NCI-H748 treated with DMSO at 0.1 percent for 48 hours (cell line): ENCODE measurements at places on chromosomes 1 and 21.

DNA sequence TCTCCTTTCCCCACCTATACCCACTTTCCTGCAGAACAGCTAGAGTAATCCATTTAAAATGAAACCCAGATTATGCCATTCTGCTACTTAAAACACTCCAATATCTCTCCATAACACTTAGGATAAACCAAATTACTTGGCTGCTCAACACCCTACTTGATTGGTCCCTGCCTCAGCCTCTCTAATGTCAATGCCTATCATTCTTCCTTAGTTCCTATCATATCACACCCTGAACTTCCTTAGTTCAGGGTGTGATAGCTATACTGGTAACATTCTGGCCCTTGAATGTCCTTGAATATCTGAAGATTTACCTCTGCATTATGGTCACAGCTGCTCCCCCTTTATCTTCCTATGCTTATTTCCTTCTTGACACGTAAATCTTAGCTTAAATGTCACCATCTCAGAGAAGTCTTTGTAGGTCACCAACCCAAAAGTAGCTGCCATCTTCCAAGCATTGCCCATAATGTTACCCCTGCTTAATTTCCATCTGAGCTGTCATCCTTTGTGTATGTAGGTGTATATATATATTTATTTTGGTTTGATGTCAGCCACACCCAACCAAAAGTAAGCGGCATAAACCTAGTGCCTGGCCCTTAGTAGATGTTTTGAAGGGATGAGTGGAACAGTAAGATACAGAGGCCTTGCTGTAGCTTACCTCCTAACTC is 379.8 kb downstream of the PTPRC start:
- DNase-seq = no peak

GRCh38 chr1:85815906-85816305 is 107.7 kb upstream of the ZNHIT6 start:
- no peak for DNase-seq

GRCh38 chr1:52544665-52545525 is 8.0 kb downstream of the TUT4 start:
- DNase-seq = no peak

- DNase-seq = no peak
These were observed 74.2 kb upstream of the FOXD3 start for GRCh38 chr1:63248216-63248615.

DNA sequence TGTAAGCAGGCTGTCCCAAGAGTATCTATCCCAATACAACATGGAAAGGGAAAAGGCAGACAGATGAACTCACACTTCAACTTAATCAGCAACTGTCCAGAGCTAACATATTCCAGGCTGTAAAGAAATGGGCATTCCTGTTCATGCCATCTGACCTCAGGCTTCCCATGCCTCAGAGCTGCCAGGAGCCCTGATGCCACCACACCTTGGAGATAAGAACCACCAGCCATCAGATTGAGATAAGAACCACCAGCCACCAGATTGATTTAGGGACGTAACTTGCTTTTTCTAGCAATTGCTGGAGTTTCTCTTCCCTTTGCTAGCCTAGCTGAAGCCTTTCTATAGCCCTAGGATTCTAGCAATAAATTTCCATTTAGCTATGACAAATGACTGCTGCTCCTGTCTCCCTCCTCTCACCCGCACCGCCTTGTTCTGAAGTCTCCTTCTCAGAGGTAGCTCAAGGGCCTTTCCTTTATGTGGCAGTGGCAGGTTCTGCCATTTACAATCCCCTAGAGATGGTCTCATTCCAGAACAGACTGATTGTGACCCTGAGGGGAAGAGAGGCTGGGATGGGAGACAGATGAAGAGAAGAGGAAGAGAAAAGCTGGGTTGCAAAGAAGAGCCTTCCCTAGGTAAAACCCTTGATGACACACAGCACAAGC is 88.0 kb upstream of the CTTNBP2NL start:
- no peak for DNase-seq

- DNase-seq = peak; percentile 15
These were observed 401 bp downstream of the ITLN1 start for GRCh38 chr1:160884579-160884978.

- DNase-seq = no peak
These were observed 124.8 kb downstream of the GALNT2 start for GRCh38 chr1:230191855-230192254.

DNA sequence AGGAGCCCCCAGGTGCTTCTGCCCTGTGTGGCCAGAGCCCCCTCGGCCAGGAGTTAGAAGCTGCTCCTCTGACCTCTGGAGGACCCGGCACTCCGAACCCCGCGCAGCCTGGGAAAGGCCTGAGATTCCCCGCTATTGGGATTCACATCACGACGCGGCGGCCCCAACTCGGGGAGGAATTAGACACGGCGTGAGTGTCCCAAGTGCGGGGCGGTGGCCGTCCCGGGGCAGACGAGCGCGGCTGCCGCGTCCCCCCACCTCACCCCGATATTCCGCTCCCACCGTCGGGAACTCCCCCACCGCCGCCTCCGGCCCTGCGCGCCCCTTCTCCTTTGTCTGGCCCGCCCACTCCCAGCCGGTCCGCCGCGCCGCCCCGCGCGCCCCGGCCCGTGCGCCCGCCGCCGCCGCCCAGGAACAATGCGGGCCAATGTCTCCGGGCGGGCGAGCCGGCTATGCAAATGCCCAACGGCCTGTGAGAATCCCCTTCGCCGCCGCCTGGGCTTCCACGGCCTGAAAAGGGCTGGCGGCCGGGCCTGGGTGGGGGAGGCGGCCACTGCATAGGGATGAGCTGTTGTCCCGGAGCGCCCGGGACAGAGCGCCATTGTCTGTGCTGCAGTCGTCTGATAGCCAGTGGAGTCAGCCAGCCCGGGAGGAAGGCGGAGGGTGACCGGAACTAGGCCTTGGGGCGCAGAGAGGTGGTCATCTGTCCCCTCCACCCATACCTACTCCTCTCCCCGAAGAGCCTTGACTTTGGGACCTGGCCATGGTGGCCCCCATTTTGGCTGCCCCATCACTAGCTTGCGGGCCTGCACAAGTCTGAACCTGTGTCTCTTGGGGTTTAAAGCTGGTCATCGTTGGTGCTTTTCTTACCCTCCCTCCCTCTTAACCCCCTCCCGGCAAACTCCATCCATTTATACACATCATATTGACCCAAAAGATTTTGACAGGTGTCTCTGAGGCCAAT is 19.4 kb downstream of the RHBG start:
- no peak for DNase-seq

GRCh38 chr21:44876849-44877575 is 3.5 kb upstream of the PTTG1IP start:
- no peak for DNase-seq

DNA sequence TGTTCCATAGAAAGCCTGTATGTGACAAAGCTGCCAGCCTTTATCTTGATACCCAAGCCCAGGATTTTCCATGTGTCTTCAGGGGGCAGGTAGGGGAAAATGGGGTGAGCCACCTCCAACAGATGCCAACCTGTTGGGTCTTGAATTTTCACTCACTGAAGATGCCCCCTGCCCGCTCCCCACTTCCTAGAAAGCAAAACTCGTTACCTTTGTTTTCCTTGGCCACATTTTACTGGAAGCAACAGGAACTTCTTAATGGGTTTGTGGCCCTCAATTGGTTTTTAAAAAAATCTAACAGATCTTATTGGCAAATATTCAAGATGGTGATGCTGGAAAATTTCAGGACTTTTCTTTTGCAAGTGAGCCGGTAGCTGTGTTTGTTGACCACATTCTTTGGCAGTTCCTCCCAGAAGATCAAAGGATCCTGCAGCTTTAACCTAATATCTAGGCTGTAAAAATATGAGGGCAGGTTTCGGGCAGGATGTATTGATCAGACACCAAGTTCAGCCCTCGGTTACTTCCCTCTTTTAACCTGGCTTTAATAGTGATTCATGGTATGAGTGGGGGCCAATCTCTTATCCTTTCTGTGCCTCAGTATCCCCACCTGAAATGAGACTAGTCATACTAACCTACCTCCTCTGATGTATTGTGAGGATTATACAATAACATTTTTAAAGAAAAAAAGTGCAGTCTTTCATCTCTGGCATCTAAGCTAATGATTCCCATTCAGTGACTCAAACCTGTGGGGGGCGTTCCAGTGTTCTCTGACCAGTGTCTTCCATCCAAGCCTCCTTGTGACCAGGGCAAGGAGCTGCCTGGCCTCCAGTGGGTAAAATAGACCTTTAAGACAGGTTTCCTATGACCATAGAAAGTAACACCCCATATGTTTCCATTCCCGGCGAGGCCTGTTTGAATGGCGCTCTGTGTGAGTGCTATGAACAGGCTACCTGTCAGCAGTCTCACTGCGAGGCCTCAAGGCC is 21.3 kb upstream of the GNPAT start:
- no peak for DNase-seq

DNA sequence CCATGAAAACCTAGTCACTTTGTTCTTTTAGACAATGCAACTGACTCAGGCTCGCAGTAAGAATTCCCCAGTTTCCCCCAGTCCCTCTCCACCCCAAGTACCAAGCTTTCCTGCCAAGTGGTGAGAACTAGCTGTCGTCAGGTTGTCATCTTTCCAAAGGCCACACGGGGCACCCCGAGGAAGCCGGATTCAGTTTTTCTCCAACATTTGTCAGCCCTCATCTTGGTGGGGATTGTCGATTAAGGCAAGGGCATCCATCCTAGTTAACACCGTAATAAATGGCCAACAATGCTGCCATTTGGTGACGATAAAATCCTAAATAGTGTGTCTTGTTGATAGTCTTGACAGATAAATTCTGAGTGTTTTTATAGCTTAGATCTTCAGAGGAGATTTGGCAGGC is 55.9 kb upstream of the PROX1 start:
- DNase-seq = no peak

DNA sequence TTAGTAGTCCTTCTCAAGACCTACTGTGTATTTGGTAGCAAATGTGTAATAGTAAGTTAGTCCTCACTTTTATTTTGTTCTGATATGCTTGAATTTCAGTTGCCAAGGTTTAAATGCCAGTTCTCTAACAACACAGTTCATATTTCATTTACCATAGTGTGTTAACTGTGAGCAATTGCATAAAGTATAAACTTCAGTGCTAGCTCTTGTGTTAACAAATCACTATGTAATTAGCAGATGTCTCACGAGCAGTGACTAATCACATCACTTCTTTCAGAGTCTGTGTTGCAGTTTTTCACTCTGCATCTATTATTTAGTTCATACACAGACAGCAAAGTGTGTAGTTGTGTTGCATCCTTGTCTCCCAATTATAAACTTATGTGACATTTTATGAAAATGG is 47.8 kb downstream of the ZMYM4 start:
- no peak for DNase-seq

DNA sequence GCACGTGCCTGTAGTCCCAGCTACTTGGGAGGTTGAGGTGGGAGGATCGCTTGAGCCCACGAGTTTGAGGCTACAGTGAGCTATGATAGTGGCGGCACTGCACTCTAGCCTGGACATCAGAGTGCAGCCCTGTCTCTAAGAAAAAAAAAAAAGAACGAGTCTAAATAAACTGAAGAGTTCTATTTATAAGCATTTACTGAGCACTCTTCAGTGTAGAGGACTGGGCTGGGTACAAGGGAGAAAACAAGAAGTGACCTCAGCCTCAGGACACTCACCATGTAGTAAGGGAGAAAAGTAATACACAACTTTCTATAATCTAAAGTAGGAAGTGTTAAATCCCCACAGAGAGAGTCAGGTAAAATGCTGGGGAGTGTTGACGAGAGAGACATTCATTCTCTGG is 35.0 kb downstream of the NAV1 start:
- DNase-seq = no peak

GRCh38 chr1:205283270-205284147 is 38.0 kb downstream of the NUAK2 start:
- no peak for DNase-seq

GRCh38 chr1:245258271-245258920 is 103.6 kb downstream of the KIF26B start:
- no peak for DNase-seq

DNA sequence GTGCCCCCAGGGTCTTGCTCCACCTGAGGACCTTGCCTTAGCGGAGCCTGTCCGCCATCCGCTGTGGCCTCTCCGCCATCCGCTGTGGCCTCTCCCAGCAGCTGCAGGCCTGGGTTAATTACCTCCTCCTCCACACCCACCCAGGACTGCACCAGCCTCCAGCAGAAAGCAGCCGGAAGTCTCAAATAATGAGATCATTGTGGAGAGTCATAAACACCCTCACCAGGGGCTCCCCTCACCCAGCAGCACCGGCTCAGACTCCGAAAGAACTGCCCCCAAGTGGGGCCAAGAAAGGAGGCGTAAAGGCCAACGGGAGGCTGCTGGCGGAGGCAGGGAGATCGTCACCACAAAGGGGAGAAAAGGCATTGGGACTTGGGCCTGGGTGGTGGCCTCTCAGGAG is 10.7 kb upstream of the GPR153 start:
- peak; percentile 37 for DNase-seq

DNA sequence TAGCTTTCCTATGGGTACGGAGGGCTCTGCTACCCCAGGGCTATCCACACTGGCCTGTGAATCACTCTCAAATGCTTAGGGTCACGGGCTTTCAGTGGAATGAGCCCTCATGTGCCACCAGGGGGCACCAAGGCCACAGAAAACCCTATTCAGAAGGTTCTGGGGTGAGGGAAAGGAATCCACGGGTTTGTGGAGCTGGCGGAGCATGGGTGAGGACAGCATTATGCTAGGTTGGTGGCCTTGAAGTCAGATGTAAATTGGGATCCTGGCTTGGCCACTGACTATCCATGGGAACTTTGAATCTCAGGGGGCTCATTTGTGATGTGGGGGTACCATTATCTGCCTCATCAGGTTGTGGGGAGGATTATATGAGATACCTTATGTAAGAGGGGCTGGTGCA is 5.1 kb upstream of the LAMTOR5 start:
- DNase-seq = peak; percentile 5

- DNase-seq = no peak
These were observed 441.6 kb downstream of the NCAM2 start for GRCh38 chr21:21439761-21440160.

DNA sequence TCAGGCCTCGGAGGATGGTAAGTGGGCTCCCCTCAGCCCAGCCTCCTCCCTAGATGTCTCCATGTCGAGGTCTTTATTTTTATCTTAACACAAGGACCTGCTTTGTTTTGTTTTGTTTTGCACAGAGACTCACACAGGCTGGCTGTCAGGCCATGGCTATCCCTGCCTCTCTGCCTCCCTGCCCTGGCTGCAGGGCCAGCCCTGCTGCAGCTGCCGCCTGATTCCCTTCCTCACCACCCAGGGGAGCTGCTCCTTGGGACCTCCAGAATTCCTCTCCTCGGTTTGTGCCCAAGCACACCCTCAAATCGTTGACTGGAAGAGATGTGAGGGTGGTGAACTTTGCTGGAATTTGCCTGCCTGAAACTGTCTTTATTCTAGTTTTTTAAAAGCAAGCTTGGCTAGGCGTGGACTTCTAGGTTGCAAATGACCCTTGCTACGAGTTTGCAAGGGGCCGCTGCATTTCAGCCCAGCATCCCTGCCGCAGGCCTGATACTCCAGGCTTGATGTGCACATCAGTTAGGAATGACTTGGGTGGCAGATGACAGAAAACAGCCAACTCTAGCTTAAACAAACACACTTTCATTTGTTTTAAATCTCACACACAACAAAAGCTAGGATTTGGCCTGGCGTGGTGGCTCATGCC is 37.1 kb downstream of the WNT9A start:
- DNase-seq = no peak

DNA sequence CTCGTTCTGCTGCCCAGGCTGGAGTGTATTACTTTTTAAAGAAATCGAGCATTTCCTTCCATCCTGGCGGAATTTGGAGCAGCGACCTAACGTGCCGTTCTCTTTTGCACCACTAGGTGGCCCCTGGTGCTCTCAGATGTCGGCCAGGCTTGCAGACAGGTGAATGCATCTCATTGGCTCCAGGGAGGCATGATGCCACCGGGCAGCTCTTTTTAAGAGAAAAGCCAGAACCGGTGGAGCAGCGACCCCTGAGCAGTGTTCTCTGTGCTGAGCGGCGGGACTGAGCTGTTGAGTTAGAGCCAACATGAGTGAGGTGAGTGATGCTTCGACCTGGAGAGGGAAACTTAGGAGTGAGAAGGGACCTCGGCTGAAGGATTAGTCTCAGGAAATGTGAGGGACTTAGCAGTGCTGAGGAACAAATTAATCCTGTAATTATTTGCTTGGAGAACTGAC is at the start of gene PCP4:
Gene PCP4, plus strand, starts transcription at position 241 of the 453 bp plus-strand sequence. Its CDS starts 64 bp downstream, at position 305.
- DNase-seq = peak; percentile 77
